Activated CD4-positive, alpha-beta memory T cell treated with anti-CD3 and anti-CD28 coated beads, Interleukin-2, amount 10 ng/mL, durations not matched to agents 7 days and 5 days (primary cell): ENCODE measurements at places on chromosomes 16 and 17. TPM values are rescaled to one million over a fixed set of nuclear protein-coding genes. Genes with fewer than 3 reads are reported as not detected.

GRCh38 chr17:68020409-68020756 is 15.2 kb upstream of the KPNA2 start:
- no peak for DNase-seq

TBC1D3K gene
- not detected for total RNA-seq

- no peak for DNase-seq
These were observed 32.6 kb downstream of the WNT9B start for GRCh38 chr17:46883871-46884520.

C17orf113 gene
- total RNA-seq = 0.05 TPM
